ENCODE measurements at places on chromosomes 11 and 22. TPM values are rescaled to one million over a fixed set of nuclear protein-coding genes. Genes with fewer than 3 reads are reported as not detected.
A peak's percentile ranks its signal among the peaks of the same experiment; 100 is the strongest.

- no peak overlapping the region for H3K4me3 ChIP-seq
- no peak overlapping the region for H3K27ac ChIP-seq
- H3K4me1 ChIP-seq: peaks cover 16% of the 10 kb centered on the region
- DNase-seq: no peak
These were observed 27.3 kb upstream of the TCF20 start for GRCh38 chr22:42297778-42298177.

DNA sequence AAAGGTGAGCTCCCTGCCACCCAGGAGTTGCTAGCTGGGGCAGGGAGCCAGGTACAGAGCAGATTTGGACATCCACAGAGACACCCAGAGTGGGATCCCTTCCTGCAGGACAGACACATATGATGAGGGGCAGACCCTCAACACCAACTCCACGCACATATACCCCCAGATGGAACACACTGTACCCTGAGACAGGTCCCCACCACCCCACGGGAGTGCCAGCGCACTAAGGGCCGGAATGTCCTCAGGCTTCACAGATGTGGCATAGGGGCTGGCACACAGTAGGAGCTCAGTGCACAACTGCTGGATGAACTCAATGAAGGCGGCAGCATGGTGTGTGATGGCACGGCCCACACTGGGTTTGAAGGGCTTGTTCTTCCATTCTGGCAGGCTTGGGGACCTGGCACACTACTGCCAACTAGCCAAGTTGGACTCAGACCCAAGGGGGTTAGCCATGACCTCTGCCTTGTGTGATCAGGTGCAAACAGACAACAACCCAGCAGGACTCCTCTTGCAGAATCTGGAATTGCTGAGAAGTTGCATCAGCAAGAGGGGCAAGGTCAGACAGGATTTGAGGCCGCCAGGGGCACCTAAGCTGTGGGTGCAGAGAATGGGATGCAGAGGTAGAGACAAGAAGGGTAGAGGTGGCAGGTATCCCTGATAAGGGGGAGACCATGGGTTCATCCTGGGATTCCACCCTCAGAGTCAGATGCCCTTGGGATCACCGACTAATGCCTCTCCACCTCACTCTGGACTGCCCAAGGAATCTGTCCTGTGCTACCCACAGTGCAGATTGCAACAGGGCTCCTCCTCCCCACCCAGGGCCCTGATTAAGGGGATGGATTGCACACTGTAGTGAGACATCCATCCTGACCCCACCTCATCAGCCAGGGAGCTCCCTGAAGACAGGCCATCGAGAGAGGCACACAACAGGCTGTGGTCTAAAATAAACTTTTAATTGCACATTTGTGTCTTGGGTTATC is 2.4 kb downstream of the C22orf15 start:
- H3K27ac ChIP-seq: peak overlapping the region; percentile 52
- H3K4me3 ChIP-seq: no peak overlapping the region
- no peak for DNase-seq
- H3K36me3 ChIP-seq: no peaks in the 10 kb centered on the region
- H3K4me1 ChIP-seq: peaks cover 20% of the 10 kb centered on the region
- peaks cover 3% of the 10 kb centered on the region for H3K27me3 ChIP-seq

- H3K4me3 ChIP-seq: no peak overlapping the region
- H3K4me1 ChIP-seq: peaks cover 9% of the 10 kb centered on the region
- no peak for DNase-seq
- no peak overlapping the region for H3K27ac ChIP-seq
These were observed 118.7 kb upstream of the B3GAT1 start for GRCh38 chr11:134530636-134531326.

DNA sequence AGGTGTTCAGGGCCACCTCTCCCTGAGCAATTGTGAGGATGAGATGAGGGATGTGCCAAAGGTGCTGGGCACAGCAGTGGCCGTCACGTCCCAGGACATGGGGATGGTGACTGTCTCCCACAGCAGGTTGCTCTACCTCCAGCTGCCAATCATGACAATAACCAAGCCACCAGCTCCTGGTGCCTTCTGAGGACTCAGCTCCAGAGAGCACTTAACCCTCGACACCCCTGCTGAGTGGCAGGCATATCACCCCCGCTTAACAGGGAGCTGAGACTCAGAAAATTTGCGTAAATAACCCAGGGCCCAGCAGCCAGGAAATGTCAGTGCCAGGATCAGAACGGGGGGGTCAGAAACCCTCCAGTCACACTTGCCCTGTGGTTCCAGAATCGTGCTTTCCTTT is 8.4 kb upstream of the PNPLA5 start:
- H3K4me3 ChIP-seq: no peak overlapping the region
- H3K36me3 ChIP-seq: no peaks in the 10 kb centered on the region
- no peaks in the 10 kb centered on the region for H3K4me1 ChIP-seq
- DNase-seq: no peak
- no peak overlapping the region for H3K27ac ChIP-seq

DNA sequence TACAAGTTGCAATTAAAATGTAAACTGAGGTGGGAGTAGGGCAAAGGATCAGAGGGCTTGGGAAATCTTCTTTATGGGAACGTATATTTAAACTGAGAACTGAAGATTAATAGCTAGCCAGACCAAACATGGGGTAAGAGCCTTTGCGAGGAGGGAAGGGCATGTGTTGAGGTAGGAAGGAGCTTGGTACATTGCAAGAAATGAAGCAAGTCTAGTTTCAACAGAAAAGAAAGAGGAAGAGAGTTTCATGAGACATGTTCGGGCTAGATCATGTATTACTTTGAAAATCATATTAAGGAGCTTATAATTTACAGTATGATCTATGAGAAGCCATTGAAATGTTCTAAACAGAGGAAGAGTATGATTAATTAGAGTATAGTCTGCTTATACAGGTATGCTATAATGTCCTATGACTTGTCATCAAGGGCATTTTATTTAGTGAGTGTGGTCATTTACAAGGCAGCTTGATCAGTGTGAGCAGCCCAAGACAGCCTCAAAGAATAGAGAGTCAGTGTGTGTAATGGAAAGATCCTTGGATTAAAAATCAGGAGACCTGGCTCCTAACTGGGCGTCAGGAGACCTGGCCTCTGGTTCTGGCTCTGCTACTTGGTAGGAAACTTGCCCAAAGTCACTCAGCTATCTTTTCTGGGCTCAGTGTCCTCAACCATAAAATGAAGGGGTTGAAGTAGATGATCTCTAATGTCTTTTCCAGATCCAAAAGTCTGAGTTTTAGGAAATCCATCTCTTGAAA is 10.9 kb downstream of the GAS2 start:
- H3K4me3 ChIP-seq: no peak overlapping the region
- H3K27me3 ChIP-seq: peaks cover 1% of the 10 kb centered on the region
- no peak overlapping the region for H3K27ac ChIP-seq
- no peaks in the 10 kb centered on the region for H3K36me3 ChIP-seq
- H3K4me1 ChIP-seq: no peaks in the 10 kb centered on the region

Gene FJX1
- total RNA-seq: 34.3 TPM

Gene RCOR2
- total RNA-seq: 9.3 TPM

Gene LRRC4C
- 1.2 TPM for total RNA-seq

Gene TUT1
- total RNA-seq: 21.2 TPM

Measured in endothelial cell (in vitro differentiated cells).